ENCODE measurements at places on chromosomes 5 and 9.
A peak's percentile ranks its signal among the peaks of the same experiment; 100 is the strongest.

DNA sequence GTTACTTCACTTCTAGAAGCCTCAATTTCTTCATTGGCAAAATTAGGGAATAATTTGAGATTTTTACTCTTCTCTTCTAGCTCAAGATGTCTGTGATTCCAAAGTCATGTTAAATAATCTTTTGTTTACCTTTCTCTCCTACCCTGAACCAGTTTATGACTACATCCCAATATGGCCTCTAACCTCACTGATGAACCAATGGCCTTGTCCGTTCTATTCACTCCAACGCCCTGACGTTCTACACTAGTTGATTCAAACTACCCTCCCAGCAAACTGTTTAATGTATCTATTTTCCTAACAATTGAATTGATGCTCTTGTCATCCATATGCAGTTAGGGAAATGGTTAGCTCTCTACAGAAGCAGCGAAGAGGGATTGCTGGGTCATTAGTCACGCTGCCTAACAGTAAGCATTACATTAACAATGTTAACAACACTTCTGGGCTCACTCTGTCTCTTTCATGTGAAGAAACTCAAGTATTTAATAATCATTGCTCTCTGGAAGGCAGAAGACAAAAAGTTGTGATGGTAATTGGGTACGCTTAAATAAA is 38.0 kb downstream of the RAPGEF1 start:
- DNase-seq = no peak

GRCh38 chr9:95411054-95411892 is 93.8 kb upstream of the FANCC start:
- no peak for DNase-seq

DNA sequence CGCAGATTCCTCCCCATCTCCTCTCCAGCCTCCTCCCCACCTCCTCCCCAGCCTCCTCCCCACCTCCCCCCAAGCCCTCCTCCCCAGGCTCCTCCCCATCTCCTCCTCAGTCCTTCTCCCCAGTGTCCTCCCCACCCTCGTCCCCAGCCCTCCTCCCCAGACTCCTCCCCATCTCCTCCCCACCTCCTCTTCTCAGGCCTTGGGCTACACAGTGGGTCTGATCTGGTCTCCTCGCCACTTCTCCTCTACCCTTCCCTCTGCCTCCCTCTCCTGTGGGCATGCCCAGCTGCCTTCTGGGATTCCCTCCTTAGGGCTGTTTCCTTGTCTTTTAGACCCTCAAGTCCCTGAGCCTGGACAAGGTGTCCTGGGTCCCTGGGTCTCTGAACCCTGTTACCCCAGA is 28.3 kb downstream of the CXXC5 start:
- no peak for DNase-seq

DNA sequence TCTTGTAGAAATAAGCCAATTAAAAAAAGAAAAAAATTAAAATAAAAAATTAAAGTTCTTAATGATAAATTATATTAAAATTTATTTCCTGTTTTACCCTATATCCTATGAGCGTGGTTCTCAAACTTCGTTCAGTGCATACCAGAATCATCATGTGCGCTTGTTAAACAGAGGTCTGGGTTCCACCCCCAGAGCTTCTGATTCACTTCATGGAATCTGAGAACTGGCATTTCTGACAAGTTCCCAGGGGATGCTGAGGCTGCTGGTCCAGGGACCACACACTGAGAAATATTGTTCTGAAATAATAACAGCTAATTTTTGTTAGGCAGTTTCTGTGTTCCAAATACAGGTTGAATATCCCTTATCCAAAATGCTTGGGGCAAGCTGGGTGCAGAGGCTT is 79.3 kb downstream of the TMC1 start:
- no peak for DNase-seq

DNA sequence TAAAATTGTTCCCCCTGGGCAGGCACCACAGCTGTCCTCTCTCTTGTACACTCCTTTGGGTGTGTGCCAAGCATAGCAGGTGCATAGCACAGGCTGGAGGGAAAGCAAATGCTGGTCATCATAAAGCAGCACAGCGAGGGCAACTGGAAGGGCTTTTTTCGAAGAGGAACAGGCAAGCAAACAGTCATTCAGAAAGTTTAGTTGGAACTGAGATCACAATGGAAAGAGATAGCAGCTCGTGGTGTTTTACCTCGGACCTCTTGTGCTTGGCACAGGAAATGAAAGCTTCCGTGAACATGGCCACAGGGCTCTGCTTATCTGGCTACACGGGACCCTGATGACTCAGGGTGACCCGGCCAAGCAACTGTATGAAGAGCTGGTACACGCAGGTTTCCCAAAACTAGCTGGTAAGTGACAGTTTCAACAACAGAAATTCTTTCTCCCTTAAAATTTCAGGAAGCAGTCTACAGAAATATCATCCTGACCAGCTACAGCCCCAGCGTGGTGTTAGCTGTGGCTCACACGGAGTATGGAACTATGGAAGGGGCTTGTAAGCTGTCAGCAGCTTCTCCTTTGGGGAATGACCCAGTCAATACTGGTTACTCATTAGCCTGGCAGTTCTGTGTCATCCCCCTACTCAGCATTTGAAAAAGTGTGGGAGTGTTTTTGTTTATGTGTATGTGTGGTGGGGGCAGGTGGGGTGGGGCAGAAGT is 48.1 kb downstream of the POC5 start:
- no peak for DNase-seq

GRCh38 chr9:26662476-26662875 is 230.1 kb downstream of the CAAP1 start:
- DNase-seq = no peak

DNA sequence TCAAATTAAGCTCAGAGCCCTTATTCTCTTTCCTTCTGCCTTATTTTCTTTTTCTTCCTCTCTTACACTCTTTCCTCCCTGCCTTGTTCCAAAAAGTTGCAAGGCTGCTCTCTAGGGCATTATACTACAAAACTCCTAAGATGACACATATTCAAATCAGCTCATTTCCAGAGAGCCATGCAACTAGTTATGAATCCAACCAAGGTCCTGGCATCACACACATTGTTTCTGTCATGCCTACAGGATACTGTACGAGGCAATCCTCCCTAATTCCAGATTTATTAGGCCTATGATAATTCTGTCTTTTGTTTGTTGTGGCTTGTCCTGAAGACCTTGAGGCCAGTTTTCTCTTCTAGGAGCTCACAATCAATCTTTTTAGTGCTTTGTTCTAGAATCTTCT is 87.0 kb upstream of the TBCA start:
- DNase-seq = no peak

DNA sequence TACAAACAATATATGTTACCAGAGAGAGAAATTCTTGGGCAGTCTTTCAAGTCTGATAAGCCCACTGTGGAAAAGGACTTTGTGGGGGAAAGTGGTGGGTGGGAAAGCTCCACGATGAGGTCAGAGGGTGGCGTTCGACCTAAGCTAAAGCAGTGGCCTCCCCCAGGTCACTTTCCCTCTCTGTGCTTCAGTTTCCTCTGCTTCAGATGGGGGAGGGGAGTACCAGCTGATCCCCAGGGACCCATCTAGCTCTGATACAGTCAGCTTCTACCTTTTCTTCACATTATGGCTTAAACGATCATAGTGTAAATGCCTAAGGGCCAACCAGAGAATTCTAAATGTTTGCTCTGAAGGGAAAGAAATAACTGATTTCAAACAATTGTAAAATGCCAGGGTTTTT is 36.6 kb upstream of the ARSB start:
- DNase-seq = no peak

DNA sequence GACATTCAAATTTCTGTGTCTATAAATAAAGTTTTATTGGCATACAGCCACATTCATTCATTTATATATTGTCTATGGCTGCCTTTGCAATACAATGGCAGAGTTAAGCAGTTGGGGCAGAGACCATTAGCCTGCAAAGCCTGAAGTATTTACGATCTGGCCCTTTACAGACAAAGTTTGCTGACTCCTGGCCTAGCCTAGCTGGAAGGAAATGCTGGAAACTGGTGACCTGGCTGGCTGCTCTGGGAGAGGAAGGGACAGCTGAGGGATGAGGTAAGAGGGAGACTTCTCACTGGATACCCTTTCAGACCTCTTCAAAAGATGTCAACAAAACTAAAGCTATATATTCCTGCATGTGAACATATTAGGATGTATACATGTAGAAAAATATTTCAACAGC is 66.0 kb upstream of the PPARGC1B start:
- DNase-seq = no peak

DNA sequence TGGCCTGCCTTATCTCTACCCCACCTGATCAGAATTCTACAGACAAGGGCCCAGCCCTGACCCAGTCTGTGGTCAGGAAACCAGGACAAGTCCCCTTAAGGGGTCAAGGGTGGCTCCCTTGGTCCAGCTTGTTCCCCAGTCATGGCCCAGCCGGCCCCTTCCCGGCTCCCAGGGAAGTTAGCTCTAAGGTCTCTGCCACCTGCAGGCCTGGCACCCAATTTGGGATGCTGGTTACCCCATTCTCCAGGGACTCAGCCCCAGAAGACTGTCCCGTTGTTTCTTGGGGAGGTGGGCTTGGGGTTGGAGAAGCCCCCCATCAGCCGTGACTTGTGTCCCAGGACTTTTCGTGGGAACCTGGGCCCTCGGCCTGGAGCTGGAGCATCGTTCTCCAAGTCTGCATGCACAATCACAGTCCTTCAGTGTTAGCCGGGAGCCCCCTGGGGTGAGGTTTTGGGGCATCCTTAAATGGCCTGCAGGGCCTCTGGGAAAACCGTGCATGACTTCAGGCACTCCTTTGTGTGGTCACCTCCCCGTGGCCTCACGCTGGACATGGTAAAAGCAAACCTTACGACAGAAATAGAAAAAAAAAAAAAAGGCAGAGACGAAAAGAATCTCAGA is 150.8 kb upstream of the PHYKPL start:
- no peak for DNase-seq

DNA sequence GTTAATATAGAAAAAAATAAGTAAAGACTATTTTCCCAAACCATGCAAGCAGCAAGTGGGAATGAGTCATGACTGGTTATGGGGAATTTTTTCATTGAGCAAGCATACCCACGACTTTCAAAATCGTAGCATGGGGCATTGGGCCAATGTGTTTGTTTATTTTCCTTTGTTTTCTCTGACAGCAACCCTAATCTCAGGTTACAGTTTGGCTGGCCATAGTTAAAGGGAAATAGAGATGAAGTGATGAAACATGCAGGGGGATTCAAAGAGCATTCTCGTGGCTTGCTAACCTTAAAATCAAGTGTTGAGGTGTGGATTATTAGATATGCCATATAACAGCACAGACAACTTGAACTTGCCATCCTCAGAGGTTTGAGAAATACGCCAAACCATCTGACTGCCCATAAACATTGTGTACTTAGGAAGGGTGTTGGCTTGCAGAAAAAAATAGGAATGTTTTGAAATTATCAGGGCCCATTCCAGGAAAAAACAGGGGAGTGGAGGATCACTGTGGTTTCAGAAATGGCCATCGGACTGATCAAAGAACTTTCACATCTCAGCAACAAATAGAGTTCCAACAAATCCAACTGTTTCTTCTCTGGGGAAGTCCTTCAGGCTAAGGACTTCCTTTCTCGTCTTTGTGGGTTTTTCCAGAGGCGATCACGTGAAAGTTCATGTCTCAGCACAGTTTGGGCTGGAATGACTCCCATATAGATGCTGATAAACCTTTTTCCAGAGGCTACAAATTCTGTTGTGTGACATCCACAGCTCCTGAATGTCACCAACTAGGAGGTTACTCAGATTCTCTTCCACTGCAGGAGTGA is 259.1 kb downstream of the SYK start:
- DNase-seq = peak; percentile 94

DNA sequence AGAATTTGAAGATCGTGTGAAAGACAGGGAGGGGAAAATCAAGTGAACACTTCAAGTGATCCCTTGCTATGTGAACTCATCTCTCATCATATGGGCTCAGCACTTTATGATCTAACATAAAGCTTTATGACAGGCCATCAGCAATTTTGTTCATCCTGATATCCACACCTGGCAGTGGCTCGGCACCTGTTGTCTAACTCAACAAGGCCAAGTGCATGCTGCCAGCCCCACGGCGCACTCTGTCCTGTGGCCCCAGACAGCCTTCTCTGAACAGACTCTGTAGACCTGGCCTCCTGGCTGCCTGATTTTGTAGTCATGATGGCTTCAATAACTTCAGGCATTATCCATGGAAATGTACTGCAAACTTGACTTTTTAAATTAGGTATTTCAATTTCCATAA is 106.3 kb downstream of the MEF2C start:
- no peak for DNase-seq

- DNase-seq = no peak
Observed at GRCh38 chr5:935510-936084, 42.9 kb downstream of the TRIP13 start.

- DNase-seq = no peak
Observed at GRCh38 chr5:124872086-124872485, 125.6 kb upstream of the ZNF608 start.

- DNase-seq = no peak
Observed at GRCh38 chr9:89448381-89448780, 49.5 kb downstream of the SEMA4D start.

DNA sequence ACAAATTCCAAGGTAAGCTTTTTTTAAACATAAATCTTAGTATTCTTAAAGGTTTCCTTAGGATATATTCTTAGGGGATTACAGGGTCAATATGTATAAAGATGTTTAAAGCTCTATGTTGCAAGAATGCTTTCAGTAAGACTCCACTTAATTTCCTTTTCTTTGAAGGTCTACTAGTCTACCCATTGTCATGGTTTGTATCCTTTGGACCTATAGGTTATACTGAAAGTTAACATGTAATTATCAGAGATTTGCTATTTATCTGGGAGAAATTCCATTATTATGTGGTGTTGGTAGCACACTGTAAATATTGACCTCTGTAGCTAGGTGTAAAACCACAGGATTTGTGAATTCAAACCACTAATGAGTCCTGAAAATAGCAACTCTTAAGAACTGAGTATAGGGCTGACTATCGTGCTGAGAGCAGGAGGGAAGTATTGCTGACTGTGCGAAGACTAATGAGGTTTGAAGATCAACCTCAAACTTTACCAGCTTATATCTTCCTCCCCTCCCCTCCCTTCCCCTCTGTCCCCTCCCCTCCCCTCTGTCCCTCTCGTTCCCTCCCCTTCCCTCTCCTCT is 85.6 kb downstream of the GADD45G start:
- DNase-seq = no peak

DNA sequence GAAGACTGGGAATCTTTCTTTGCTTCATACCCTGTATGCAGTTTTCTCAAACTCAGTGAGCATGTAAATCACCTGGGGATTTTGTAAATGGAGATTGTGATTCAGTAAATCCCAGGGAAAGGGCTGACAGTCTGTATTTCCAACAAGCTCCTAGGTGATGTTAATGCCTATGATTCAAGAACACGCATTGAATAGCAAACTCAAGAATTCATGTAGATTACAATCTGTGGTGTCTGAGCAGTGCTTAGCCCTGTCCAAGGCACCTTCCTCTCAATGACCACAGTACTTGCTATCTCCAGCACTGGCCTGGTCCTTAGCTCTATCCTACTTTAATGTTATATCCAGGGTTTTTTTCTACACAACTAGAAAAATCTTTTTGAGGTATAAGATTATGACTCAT is 721.4 kb upstream of the MEF2C start:
- no peak for DNase-seq

GRCh38 chr5:131981516-131981915 is 29.9 kb downstream of the ACSL6 start:
- DNase-seq = no peak

- no peak for DNase-seq
Observed at GRCh38 chr9:129751841-129752801, 721 bp downstream of the PTGES start.

All from HFF-Myc (cell line).